ENCODE measurements at places on chromosomes 2 and 18.

DNA sequence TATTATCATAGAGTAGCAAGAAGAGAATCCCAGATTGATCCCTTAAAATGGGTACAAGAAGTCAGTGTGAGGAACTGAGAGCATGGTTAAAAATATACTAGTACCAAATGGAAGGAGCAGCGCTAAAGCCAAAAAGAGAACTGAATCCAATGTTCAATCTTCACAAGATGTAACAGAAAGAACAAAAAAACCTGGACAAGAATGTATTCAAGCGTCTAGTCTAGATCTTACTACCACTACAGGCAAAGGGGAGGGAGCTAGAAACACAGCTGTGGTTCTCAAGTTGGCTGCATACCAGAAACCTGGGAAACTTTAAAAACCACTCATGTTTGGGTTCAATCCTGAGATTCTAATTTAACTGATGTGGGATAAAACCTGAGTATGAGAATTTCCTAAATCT, 57.5 kb downstream of the PIAS2 start:
- DNase-seq, result no peak

DNA sequence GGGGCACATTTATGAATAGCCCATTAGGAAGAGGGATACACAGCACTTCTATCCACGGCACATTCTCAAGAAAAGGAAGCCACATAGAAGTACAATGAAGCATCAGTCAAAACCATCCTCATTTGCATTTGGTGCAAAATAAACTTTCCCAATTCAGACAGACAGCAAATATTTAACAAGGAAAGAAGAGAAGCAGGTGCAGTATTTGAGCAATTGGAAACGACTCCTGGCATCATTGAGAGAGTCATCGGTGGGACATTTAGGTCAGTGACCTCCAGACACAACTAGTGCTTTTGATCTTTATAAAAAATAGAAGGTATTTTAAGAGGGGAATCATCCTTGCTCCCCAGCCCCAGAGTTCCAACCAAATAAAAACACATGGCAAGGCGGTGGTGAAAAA, 118.0 kb downstream of the MREG start:
- no peak for DNase-seq

GRCh38 chr2:1586251-1586922, 157.9 kb downstream of the PXDN start:
- no peak for DNase-seq

- no peak for DNase-seq
These were observed 2.7 kb downstream of the PDCD1 start for GRCh38 chr2:241855888-241856422.

DNA sequence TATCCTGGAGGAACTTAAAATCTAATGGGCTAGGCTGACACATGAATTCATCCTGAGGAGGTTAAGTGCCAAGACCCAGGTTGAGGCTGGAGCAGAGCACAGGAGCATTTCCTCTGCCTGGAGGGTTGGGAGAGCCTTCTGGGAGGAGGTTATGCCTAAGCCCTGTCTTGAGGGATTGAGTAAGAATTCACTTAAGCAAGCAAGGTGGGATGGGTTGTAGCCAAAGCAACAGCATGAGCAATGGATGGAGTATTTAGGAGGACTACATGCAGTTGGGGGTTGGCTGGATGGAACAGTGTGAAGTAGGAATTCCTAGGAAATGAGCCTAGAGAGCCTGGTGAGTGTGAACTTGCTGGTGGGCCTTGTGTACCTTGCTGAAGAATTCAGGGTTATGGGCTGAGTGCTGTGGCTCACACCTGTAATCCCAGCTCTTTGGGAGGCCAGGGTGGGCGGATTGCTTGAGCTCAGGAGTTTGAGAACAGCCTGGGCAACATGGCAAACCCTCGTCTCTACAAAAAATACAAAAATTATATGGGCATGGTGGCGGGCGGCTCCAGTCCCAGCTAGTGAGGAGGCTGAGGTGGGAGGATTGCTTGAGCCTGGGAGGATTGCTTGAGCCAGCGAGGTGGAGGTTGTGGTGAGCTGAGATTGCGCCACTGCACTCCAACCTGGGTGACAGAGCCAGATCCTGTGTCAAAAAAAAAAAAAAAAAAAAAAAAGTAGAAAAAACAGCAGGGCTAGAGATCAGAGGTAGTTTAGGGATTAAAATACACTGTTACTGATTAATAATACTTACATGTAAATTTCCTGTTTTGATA, 22.2 kb downstream of the TANC1 start:
- DNase-seq, result no peak

GRCh38 chr2:79831961-79832360, 319.1 kb downstream of the CTNNA2 start:
- no peak for DNase-seq

- peak; percentile 27 for DNase-seq
These were observed 433 bp downstream of the SH3RF3 start for GRCh38 chr2:109129356-109129920.

DNA sequence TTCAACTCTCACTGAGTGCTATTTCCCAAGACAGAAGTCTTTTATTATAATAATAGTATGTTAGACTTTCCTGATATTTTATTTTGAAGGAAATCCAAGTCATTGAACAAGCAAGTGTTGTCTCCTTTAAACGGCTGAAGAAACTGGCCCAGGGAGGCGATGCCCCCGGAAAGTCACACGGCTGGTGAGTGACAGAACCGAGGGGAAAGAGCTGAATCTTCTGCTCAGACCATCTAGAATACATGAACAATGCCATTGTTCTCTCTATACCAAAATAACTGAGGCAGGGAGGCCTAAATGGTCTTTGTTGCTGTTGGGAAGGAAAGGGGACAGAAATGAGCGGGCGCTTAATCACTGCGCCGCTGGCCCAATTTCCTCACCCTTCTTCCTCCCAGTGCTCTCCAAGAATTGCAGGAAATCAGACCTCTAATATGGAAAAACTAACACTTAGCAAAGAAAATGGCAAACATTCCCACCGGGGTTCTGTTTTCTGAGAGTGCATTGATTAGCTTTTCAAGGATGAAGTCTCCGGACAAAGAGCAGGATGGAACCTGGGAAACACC, 101.5 kb downstream of the KLF7 start:
- no peak for DNase-seq

- peak; percentile 26 for DNase-seq
These were observed 332.1 kb downstream of the AGPS start for GRCh38 chr2:177724398-177725287.

- DNase-seq, result no peak
These were observed 50.7 kb downstream of the SFXN5 start for GRCh38 chr2:73020657-73021370.

- no peak for DNase-seq
These were observed 100.0 kb upstream of the CDCA7 start for GRCh38 chr2:173254659-173255058.

- no peak for DNase-seq
These were observed 62.7 kb upstream of the CTDP1 start for GRCh38 chr18:79616651-79617510.

- no peak for DNase-seq
These were observed 158.7 kb downstream of the VWC2L start for GRCh38 chr2:214569419-214570035.

GRCh38 chr2:150178591-150178990, 308.9 kb downstream of the RND3 start:
- DNase-seq, result no peak

- no peak for DNase-seq
These were observed 20.7 kb downstream of the BMP10 start for GRCh38 chr2:68850524-68850923.

- no peak for DNase-seq
These were observed 87.8 kb downstream of the LYPD1 start for GRCh38 chr2:132581991-132582738.

- DNase-seq, result no peak
These were observed 199.2 kb downstream of the TGIF1 start for GRCh38 chr18:3649135-3649632.

DNA sequence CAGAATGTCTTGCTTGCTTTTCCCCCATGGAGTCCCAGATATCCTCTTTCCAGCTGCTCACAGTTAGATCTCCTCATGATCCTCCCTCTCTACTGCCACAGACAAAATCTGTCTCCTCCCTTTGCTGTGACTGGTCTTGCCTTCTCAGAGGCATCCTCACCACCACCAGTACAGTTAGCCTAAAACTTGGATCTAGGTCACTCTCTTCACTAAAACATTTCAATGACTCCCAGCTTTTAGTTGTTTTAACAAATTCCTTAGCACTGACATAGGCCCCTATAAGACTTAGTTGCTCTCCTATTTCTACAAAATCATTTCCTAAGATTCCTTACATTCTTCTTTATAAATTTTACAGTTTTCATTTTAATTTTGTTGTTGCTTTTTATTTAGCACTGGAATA, 734.2 kb upstream of the CHAC2 start:
- DNase-seq, result no peak

GRCh38 chr18:33532978-33533377, 45.0 kb upstream of the ASXL3 start:
- no peak for DNase-seq

GRCh38 chr2:239873656-239874635, 151.2 kb downstream of the NDUFA10 start:
- DNase-seq, result no peak

DNA sequence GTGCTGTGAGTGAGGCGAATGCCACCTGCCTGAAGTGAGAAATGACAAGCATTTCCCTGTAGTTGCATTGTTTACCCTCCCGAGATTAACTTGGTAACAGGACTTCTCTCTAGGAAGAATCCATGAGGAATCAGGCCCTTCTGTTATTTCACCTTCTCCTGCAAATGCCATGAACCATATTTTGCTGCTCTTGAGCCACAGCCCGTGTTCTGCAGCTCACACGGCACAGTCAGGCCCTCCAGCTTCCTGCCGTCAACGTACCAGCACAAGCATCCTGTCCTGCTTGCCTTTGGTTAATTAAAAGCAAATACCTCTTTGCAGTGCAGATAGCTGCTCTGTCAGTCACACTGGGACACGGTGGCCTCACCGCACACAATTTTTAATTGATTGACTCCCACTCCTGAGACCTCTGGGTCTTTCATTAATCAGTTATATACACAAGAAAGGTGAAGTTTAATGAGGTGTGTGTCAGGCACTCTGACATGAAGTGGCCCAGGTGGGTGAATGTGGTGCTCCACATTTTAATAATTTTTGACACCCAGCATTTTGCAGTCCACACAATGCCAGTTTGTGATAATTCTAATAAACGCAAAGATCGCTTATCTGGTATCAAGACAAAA, 95.3 kb upstream of the ASB18 start:
- no peak for DNase-seq

DNA sequence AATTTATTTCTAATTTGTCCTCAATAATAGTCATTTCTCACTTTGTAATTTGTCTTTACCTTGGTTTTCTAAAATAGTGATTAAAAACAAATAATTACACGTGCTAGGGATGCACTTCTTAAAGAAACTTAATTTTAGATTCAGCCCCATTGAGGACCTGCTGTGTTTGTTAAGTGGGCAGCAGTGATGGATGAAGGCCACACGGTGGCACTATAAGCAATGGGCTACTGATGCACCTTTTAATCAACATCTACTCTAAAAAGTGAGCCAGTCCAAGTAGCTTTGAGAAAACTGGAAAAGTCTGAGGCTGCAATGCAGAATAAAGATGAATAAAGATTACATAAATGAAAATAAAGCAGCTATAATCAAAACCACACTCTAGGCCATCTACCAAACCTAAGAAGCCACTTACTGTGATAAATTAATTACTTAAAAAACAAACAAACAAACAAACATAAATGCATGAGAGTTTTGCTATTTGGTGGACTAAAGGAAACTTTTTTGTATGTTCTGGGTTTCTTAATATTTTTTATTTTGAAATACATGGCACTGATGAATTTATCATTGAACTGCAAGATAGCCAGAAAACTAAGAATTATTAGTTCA, 89.3 kb downstream of the PDE11A start:
- DNase-seq, result peak; percentile 0

- DNase-seq, result no peak
These were observed 917.0 kb upstream of the PIK3C3 start for GRCh38 chr18:41038071-41038470.

DNA sequence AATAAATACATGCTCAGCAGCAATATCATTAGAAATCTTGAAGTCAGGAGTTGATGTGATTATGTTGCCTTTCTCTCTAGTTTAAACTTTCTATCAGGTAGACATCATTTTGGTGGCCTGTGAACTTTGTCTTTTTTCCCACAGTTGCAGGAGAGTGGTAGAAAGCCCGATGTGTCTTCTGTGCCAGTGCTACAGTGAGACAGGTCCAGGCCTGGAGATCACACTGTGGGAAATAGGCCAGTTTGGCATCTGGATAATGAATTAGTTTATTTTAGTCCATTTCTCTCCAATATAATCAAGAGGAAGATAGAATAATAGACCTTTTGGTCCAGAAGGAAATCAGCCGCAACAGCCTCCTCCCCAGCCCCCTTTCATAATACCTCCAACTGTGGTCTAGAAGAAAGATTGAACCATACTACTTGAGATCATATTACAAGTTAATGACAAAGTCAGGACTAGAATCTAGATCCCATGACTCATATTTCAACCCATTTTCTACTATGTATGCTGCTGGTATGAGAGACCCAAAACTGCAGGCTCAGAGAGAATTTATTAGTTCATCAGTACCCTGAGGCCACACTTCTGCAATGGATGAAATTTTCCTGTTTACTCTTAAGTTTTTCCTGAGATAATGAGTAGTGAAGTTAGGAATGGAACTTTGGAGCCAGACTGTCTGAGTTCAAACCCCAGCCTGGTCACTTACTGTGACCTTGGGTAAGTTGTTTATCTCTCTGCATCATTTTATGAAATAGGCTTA, 20.6 kb downstream of the KCMF1 start:
- DNase-seq, result no peak

GRCh38 chr18:63182861-63183260, 136.7 kb downstream of the BCL2 start:
- DNase-seq, result no peak

DNA sequence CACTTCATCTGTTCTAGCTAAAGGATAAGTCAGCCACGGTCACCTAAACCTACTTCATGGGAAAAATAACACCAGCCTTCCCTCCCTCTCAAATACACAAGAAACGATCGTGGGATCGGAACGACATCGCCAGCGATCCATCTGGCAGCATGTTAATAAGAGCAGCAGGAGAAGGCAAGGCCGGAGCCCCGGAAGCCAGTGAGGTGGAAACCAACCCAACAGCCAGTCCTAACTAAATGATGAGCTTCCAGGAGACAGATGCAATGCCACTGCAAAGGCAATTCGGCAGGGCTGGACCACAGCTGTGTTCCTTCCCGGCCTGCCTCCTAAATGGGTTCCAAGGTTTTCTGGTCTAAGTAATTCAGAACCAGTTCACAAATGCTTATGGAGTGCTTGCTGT, 117.5 kb downstream of the TMEM163 start:
- no peak for DNase-seq

All from activated CD4-positive, alpha-beta T cell treated with anti-CD3 and anti-CD28 coated beads, Interleukin-2, amount 50 U/mL, for 1 hour (primary cell).